H1 (cell line): ENCODE measurements at places on chromosomes 2 and 18.

DNA sequence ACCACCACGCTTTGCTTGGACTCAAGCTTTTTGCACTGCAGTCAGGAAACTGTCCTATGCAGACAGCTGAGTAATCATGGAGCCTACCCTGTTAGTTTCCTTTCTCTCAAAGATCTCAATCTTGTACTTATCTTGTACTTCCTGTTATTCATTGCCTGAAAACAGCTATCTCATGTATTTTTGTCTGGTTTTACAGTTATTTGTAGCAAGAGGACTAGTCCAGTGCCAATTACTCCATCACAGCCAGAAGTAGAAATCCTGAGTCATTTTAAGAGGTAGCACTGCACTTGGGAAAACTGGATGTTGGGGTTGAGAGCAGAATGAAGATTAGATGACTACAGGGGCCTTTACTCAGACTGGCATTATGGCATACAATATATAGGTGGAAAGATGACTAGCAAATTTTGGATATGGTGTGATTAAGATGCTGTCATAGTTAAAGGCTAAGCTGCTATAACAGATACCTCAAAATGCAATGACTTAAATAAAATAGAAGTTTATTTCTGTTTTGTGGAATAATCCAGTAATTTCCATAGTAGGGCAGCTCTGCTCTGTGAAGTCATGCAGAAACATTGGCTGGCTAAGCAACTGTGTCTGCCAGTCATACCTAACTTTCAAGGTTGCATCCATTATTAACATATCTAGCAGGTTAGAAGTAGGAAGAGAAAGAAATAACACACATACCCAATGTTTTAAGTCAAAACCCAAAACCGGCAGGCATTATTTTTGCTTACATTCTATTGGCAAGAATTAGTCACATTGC lies 21.1 kb upstream of the CHMP3 start:
- H3K4me3 ChIP-seq: no peak overlapping the region
- no peak overlapping the region for H3K27ac ChIP-seq
- H3K4me1 ChIP-seq: no peaks in the 10 kb centered on the region
- no peaks in the 10 kb centered on the region for H3K27me3 ChIP-seq

DNA sequence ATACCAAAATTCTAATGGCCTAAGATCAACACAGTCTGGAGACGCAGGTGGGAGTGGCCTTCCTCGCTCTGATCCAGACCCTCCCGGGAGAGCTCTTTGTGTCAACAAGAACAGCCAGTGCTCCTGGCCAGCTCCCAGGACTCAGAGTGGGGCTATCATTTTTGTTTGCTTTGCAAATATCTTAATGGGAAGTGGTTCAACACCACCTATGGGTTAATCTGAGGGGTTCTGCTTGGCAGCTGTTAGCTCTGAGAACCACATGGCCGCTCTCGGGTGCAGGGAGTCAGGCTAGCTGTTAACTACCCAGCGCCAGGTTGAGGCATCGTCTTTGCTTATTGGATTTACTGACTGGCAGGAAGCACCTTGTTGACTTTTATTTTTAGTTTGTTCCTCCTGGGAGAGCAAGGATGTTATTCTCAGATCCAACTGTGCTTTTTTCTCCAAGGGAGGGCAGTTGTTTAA lies 184.8 kb upstream of the SP5 start:
- no peaks in the 10 kb centered on the region for H3K4me1 ChIP-seq
- no peak overlapping the region for H3K27ac ChIP-seq
- H3K27me3 ChIP-seq: no peaks in the 10 kb centered on the region
- no peak for DNase-seq

DNA sequence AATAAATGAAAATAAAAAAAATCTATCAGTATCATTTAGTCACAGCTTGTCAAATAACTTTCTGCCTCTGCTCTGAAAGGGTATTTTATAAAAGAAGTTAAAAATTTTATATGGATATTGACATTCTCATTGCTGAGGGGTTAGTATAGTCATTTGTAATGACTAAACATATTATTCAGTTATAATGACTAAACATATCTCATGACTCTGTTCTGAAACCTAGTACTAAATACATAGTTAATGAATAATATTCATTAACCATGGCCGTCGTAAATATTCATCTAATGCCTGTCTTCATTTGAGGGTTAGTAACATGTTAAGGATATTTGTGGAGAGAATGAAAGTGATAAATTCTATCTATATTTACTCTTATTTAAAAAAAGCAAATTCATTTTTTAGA lies 69.1 kb upstream of the MAP4K3 start:
- no peaks in the 10 kb centered on the region for H3K36me3 ChIP-seq
- H3K4me1 ChIP-seq: peaks cover 6% of the 10 kb centered on the region
- no peak for DNase-seq
- no peak overlapping the region for H3K4me3 ChIP-seq

DNA sequence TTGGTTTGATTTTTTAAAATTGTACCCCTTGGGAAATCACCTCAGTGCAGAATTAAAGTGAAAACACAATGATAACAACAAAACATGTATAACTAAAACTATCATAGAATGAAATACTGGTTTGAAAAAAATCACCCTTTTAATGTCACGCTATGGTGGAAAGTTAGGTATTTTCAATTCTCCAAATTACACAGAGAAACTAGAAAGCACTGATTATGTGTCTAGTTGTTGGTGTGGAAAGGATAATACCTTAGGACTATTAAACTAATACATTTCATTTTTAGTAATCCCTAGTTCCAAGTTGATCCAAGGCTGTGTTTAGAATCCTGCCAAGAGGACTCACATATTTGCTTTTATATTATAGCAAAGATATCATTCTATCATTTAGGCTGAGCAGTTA lies 71.2 kb downstream of the NUP35 start:
- DNase-seq: no peak
- H3K27ac ChIP-seq: no peak overlapping the region
- H3K4me3 ChIP-seq: no peak overlapping the region
- H3K36me3 ChIP-seq: no peaks in the 10 kb centered on the region; the same call in 1 of the 2 replicates

DNA sequence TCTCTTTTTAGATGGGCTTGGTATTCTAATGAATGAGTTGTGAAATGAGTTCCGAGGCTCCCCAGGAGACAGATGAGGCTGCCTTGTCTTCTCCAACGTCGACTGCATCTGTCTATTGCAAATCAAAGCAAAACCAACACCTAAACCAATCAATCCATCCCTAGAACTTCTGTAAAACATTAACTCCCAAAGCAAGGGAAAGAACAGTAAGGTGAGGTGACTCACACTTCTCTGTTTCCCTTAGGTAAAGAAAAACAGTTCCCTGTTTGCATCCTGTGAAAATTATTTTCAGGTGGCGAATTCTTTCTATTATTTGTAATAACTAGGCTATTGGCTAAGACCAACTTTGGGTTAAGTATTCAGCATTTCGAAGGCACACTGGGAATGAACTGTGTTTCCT lies 249.4 kb downstream of the EPHA4 start:
- H3K4me1 ChIP-seq: no peaks in the 10 kb centered on the region
- no peak for DNase-seq
- no peaks in the 10 kb centered on the region for H3K36me3 ChIP-seq

DNA sequence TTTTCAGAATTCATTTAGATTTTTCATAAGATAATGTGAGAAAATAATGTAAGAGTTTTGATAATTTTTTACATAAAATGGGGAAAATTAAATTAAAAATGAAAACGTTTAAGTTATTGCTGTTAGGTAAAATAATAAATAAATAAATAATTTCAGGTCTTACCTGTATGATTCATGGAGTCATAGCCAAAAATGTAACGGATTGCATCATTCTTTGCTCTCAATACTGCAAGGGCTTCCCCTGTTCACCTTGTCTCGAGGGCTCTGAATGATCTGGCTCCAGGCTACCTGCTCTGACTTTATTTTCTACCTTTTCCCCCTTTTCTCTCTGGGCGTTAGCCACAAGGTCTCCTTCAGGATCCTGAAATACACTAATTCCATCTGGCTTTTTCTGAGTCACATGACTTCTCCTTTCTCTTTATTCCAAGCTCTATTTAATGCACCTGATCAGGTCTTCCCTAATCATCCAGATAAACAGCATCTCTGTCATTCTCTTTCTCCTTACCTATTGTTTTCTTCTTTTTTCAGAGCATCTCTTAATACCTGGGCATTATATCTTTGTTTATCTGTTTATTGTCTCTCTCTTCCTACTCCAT lies 30.0 kb upstream of the CFAP36 start:
- DNase-seq: no peak
- H3K27me3 ChIP-seq: no peaks in the 10 kb centered on the region
- no peak overlapping the region for H3K4me3 ChIP-seq
- no peak overlapping the region for H3K27ac ChIP-seq
- H3K4me1 ChIP-seq: no peaks in the 10 kb centered on the region
- no peaks in the 10 kb centered on the region for H3K36me3 ChIP-seq

DNA sequence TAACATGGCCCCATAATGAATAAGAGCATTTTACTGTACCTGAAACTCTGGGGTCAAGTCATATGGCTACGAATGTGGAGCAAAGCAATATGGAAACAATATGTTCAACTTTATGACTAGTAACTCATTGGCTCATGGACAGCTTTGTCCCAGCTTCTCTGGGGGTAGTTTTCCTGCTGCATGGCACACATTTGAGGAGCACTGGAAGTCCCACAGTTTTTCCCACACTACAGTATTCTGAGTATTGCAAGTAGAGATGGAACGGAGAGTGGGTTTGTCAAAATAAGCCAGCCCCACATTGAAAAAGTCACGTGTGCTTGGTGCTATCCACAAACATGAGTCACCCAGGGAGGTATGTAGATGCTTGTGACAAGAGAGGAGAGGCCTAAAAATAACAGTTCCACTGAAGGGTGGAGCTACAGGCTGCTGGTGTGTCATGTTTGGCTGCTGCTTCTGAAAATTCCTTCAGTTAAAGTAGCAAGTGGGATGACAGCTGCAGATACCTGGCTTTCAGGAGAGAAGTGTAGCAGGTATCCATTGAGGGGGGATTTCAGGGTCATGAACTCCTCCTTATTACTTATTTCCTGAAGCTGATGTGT lies 48.2 kb upstream of the CTAGE1 start:
- H3K27ac ChIP-seq: no peak overlapping the region
- H3K27me3 ChIP-seq: no peaks in the 10 kb centered on the region
- DNase-seq: no peak
- no peak overlapping the region for H3K4me3 ChIP-seq
- H3K36me3 ChIP-seq: no peaks in the 10 kb centered on the region

- H3K4me3 ChIP-seq: peak overlapping the region; percentile 96
- no peaks in the 10 kb centered on the region; the same call in 1 of the 2 replicates for H3K4me1 ChIP-seq
- no peak for DNase-seq
- no peaks in the 10 kb centered on the region for H3K27me3 ChIP-seq
Observed at GRCh38 chr2:183125659-183126341, 1.6 kb downstream of the NUP35 start.

DNA sequence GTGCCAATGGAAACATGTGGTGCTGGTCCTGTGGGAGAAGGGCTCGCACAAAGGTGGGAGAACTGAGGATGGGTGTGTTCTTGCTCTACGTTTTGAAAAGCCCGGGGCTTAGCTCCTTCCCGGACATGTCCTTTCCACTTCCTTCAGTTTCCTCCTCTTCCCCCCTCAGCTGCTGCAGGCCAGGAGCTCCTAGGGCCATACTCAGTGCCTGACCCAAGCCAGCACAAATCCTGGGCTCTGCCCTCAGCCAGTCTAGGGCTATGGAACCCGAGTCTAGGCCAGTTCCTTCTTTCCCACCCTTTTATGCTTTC lies 1.4 kb upstream of the SIX2 start:
- peaks cover 13% of the 10 kb centered on the region; the same call in 1 of the 2 replicates for H3K4me1 ChIP-seq
- peak overlapping the region; percentile 32 for H3K4me3 ChIP-seq
- peaks cover 77% of the 10 kb centered on the region for H3K27me3 ChIP-seq
- H3K36me3 ChIP-seq: no peaks in the 10 kb centered on the region

- H3K36me3 ChIP-seq: no peaks in the 10 kb centered on the region
- no peaks in the 10 kb centered on the region for H3K27me3 ChIP-seq
- no peak overlapping the region for H3K4me3 ChIP-seq
- no peak overlapping the region for H3K27ac ChIP-seq
- no peak for DNase-seq
- H3K4me1 ChIP-seq: no peaks in the 10 kb centered on the region
Observed at GRCh38 chr2:111236025-111236424, 115.3 kb downstream of the BCL2L11 start.

DNA sequence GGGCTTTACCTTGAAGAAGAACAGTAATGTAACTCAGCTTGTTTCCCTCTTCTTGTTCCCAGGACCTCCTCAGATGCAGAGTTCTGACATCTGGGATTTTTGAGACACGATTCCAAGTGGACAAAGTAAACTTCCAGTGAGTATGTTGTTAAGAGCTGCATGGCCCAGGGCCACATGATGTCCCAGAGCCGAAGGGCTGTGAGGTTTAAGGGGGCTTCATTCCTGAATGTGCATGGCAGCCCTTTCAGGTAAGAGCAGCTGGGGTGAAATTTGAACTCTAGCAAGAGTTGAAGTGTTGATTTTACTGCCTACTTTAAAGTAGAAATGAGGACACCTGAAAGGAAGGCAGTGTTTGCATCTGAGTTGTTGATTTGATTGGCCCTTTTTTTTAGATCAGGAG lies 13.3 kb downstream of the CHMP1B start:
- no peak for DNase-seq
- H3K4me3 ChIP-seq: no peak overlapping the region
- no peaks in the 10 kb centered on the region for H3K36me3 ChIP-seq

- no peaks in the 10 kb centered on the region for H3K27me3 ChIP-seq
- no peak for DNase-seq
- H3K36me3 ChIP-seq: no peaks in the 10 kb centered on the region
- no peak overlapping the region for H3K4me3 ChIP-seq
Observed at GRCh38 chr2:136362676-136363390, 244.9 kb upstream of the CXCR4 start.

- H3K27me3 ChIP-seq: no peaks in the 10 kb centered on the region
- no peaks in the 10 kb centered on the region for H3K4me1 ChIP-seq
- DNase-seq: no peak
- H3K4me3 ChIP-seq: no peak overlapping the region
Observed at GRCh38 chr2:235651643-235652042, 157.8 kb downstream of the AGAP1 start.

DNA sequence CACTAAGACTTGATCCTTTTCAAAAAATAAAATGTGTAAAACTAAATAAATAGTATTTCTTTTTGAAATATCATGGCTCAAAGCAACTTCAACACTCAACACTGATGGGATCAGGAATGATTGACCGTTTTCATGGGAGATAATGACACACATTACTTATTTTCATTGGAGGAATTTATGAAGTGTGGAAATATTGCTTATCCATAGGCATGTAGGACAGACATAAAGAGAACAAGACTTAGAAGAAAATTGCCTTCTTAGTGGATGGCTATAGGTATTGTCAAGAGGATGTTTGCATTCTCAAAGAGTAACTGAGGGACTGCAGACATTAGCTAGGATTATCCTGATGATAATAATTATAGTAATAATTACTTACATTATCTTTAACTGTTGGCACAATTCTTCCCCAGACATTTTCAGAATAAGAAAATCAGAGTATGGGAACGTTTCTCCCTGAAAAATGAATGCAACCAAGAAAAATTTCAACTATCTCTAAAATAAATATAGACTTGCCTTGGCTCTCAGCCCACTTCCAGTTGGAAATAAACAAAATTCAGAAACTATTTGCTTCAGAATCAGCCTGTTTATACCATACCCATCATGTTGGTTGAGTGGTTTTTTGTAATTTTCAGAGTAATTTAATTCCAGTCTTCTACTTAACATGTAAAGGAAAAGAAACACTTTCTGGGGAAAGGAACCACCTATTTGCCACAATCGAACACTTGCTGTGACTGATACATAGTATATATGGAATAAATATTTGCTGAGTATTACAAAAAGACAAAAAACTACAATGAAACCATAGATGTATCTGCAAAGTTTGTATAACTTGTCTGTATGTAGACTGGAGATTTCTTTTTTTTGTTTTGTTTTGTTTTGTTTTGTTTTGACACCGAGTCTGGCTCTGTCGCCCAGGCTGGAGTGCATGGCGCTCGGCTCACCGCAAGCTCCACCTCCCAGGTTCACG lies 165.7 kb downstream of the TMX3 start:
- H3K27me3 ChIP-seq: no peaks in the 10 kb centered on the region
- no peak overlapping the region for H3K27ac ChIP-seq
- no peaks in the 10 kb centered on the region for H3K36me3 ChIP-seq
- no peak for DNase-seq
- no peak overlapping the region for H3K4me3 ChIP-seq
- H3K4me1 ChIP-seq: no peaks in the 10 kb centered on the region
